ENCODE measurements at places on chromosomes 3 and 15. TPM values are rescaled to one million over a fixed set of nuclear protein-coding genes. Genes with fewer than 3 reads are reported as not detected.

The GOLGA6L4 gene
- total RNA-seq, result 1.5 TPM

The LTK gene
- total RNA-seq, result 5.4 TPM

The CASR gene
- total RNA-seq, result not detected

The GABRA5 gene
- total RNA-seq, result not detected

The BNC1 gene
- total RNA-seq, result 0.46 TPM

The BUB1B gene
- total RNA-seq, result 190 TPM

The ACTC1 gene
- total RNA-seq, result not detected

The GOLGA8Q gene
- total RNA-seq, result 1.8 TPM

The CPN2 gene
- not detected for total RNA-seq

The GOLGA8S gene
- not detected for total RNA-seq
